Muscle of back (tissue), 13 donors: ENCODE measurements at places on chromosomes 7 and 10.

DNA sequence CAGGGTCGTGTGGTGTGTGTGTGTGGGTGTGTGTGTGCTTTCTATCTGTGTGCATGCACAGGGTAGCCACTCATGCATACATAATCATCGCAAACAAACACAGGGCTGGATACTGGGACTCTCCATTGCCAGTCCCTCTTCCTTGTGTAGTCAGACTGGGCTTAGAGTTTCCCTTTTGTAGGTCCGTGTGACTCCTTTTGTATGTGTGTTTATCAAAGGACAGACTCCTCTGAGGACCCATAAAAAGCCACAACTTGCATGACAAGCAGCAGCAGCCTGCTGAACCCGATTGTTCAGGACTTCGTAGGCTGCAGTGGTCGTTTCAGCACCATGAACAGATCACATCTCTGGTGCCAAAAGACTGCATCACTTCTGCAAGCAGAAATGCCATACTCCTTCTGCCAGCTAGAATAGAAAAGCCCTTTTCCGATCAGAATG lies 895 bp downstream of the VSTM2A start:
- DNase-seq = peak; percentile 27

DNA sequence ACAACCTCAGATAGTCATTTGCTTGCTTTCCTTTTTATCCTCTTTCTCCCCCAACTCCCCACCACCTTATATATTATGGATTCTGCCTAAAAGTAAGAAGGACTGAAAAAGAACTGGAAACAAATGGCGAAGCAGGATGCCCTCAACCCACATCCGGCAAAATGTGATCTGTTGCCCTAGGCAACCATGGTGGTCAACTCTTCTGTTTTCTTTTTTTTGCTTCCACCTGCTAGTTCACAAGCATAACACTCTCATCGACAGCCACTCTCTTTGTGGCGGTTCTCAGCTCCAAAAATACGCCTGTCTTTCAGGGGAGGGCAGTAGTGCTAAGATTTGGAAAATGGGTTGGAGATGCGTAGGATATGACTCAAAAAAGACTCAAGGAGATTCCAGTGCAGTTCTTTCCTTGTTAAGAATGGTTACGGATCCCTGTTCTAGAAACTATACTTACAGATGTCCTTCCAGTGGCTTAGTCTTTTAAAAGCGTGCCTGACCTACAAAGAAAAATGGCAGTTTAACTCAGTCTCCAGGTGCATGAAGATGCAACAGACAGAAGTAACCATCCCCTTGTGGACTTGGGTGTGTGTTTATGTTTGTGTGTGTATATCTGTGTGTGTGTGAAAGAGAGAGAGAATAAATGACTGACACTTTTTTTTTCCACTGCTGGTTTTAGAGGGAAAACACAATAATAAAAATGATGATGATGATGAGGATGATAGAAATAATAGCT lies 10.7 kb downstream of the APBB1IP start:
- DNase-seq = no peak

DNA sequence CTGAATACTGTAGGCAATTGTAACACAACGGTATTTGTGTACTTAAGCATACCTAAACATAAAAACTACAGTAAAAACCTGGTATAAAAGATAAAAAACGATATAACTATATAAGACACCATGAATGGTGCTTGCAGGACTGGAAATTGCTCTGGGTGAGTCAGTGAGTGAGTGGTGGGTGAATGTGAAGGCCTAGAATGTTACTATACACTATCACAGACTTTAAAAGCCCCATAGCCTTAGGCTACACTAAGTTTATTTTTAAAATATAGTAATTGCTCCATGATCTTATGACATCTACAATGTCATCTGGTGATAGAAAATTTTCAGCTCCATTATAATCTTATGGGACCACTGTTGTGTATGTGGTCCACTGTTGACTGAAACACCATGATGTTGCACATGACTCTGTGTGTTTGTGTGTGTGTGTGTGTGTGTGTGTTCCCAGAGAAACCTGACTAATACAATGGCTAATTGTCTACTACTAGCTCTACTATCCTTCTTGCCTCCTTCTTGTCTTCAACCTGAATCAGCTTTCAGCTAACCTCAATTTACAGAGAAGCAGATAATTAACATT lies 27.6 kb upstream of the PRPF18 start:
- DNase-seq = no peak

- peak; percentile 82 for DNase-seq
Measured at GRCh38 chr10:110502851-110503301, 5.2 kb downstream of the DUSP5 start.

GRCh38 chr10:113347508-113347907 lies 205.3 kb upstream of the HABP2 start:
- no peak for DNase-seq

DNA sequence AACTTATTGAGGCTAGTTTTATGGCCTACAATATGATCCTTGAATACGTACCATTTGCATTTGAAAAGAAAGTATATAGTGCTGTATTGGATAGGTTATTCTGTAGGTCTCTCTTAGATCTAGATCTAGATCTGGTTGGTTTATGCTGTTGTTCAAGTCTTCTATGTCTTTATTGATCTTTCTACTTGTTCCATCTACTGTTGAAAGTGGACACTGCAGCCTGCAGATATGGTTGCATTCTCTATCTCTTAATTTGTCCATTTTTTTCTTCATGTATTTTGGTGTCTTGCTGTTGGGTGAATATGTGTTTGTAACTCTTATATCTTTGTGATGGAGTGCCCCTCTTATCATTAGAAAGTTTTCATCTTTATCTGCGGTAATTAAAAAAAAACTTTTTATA lies 139.4 kb upstream of the PCDH15 start:
- DNase-seq = no peak

- no peak for DNase-seq
Measured at GRCh38 chr10:110631934-110632333, 12.2 kb upstream of the RBM20 start.

DNA sequence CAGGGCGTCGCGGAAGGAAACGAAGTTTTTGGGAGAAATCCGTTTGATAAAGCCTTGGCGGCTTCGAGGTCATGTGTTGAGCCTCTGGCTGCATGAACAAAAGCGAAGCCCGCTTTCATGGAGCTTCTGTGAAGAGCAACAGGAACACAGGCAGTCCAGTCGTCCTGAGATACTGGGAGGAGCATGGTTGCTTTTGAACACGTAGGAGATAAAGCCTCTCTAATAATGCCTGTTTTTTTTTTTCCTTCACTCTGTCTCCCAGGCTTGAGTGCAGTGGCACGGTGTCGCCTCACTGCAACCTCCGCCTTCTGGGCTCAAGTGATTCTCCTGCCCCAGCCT lies 473 bp upstream of the ZNF32 start:
- no peak for DNase-seq

DNA sequence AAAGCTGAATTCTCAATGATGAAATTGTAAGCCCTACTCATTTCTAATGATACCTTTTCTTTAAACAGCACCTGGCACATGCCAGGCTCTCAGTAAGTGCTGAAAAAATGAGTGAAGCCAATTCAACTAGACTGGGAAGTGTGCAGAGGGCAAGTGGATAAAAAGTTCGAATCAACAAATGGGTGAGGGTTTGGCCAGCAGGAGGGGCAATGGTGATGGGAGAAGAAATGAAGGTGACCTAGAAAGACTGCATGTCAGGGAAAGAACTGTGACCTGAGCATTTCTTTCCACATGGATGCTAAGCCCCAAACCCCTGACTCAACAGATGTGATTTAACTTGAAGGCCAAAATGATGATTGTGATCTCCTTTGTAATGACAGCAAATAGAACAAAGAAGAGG lies 54.6 kb downstream of the DKK1 start:
- no peak for DNase-seq

DNA sequence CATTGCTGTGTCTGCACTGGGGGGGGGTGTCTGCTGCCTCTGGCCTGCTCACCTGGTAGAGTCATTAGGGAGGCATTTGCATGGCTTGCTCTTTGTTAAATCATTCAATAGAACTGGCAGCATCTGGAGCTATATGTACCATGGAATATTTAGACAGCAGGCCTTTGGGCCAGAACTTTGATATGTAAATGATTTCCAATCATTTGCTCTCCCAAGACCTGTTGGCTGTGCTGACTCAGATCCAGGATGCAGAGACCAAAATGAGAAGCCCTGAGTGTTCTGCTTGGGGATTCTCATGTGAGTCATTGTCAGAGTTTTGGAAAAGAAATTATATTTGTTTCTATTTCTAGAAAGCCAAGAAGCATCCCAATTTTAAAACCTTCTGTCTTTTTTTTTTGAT lies 257.6 kb upstream of the IGFBP3 start:
- DNase-seq = peak; percentile 75

DNA sequence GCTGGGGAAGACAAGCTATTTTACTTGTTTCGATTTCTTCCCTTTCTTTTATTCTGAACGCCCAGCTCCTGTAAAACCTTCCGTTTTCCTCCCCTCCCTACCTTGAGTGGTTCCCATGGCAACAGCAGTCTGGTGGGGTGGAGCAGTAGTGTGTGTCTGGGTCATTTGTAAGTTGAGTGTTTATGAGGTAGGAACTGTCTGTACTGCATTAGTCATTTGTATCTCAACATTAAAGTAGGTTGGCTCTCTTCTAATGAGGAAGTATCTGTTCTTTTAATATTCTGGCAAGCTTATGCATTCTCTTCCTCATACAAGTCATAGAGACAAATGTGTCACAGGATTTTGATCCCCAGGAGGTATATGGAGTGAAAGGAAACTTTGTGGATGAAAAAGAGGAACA lies 85.3 kb upstream of the CCDC6 start:
- no peak for DNase-seq

- DNase-seq = no peak
Measured at GRCh38 chr10:89810908-89811525, 109.6 kb downstream of the KIF20B start.

DNA sequence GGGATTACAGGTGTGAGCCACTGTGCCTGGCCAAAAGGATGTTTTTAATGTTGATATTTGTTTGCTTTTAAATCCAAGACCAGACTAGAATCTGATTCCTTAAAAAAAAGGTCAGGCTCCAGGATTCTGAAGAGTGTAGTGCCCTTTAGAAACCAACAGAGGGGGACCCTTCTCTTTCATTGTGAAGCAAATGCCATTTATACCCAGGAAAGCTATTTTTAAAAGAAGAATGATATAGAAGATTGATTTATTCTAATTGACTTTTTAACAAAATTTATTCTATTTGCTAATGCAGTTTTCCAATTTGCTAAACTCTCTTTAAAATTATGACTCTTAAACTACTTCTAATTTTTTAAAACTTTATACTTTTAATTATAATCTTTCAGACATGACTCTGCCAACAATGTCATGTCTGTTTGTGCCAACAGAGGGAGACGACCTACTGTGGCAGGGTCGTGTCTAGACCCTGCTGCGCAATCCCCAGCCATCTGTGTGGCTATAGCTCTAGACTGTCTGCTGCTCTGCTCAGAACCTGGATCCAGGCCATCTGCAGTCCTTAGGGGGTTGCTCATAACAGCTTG lies 201.0 kb upstream of the IMMP2L start:
- peak; percentile 38 for DNase-seq

- no peak for DNase-seq
Measured at GRCh38 chr10:7593063-7593462, 73.7 kb downstream of the ITIH5 start.

- no peak for DNase-seq
Measured at GRCh38 chr10:32163762-32164148, 107.5 kb upstream of the KIF5B start.

- DNase-seq = no peak
Measured at GRCh38 chr10:43094085-43094484, 17.2 kb downstream of the RET start.
